ENCODE measurements at places on chromosomes 3 and 15. TPM values are rescaled to one million over a fixed set of nuclear protein-coding genes. Genes with fewer than 3 reads are reported as not detected.

Gene TGM5
- not detected for total RNA-seq

Gene SAMD7
- total RNA-seq: not detected

Gene SI
- not detected for total RNA-seq

Gene C15orf61
- total RNA-seq: 4.3 TPM

Gene MED12L
- 0.45 TPM for total RNA-seq

Gene CILP
- total RNA-seq: 0.41 TPM

Gene KCNAB1
- not detected for total RNA-seq

Gene CRABP1
- 0.68 TPM for total RNA-seq

Gene THRB
- 1.1 TPM for total RNA-seq

Gene TP63
- total RNA-seq: 0.14 TPM

Gene SCG3
- 0.06 TPM for total RNA-seq

Gene SPINT1
- total RNA-seq: 0.82 TPM

Gene CSTA
- 0.75 TPM for total RNA-seq

Gene ZPLD1
- total RNA-seq: not detected

Gene MYO5C
- 6.9 TPM for total RNA-seq

Gene SLC22A13
- not detected for total RNA-seq

Gene SENP5
- 5.9 TPM for total RNA-seq

Gene ATP13A5
- not detected for total RNA-seq

Gene PLA2G4E
- total RNA-seq: 0.03 TPM

Gene DLL4
- total RNA-seq: 1.8 TPM

Gene SLC28A1
- total RNA-seq: 0.03 TPM

Gene SV2B
- 0.12 TPM for total RNA-seq

Gene C3orf70
- 0.03 TPM for total RNA-seq

Gene ZNF662
- total RNA-seq: not detected

Gene C3orf52
- total RNA-seq: 11.7 TPM

Gene AAGAB
- 62.8 TPM for total RNA-seq

Gene SECISBP2L
- total RNA-seq: 5.3 TPM

Gene CFAP100
- total RNA-seq: not detected

Data from A549 treated with Hydrocortisone at 1 μM for 4 hours (cell line).